ENCODE measurements at places on chromosomes 3 and 15.

DNA sequence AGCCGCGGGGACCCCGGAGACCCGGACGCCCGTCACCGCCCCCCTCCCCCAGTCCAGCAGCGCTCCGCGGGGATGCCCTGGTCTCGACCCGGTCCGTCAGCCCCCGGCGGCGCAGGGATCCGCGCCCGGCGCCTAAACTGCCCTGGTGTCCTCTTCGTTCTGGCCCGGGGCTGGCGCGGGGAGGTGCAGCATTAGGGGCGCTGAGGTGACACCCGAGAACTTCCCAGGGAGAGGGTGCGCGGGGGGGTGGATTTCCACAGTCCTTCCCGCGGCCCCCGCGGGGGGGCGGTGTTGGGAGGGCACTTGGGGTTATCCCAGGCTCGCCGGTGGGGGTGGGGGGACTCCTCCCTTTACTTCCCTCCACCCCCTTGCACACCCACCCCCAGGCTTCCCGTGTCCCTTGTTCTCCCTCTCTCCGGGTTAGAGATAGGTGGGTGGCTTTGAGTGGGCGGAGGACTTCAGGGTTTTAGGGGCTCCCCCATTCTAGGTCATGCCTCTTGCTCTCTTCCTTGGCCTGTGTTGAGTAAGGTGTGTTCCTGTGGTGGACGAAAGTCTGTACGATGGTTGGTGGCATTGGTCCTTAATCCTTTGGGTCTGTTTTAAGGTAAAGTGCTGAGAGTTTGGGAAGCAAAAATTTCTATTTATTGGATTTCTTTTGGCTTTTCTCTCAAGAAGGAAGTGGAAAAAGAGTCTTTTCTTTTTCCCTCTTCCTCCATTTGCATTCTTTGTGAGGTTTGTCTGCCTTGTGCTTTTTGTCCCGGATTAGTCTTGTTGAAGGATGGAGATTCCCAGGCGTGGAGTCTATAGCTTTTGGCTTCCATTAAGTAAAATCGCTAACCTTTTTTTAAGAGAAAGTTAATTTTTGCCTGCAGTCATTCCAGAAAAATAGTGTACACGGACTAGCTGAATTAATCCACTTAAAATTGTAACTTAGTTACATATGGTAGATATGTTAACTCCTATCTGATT lies 811 bp downstream of the SKIL start:
- DNase-seq, result peak; percentile 66

DNA sequence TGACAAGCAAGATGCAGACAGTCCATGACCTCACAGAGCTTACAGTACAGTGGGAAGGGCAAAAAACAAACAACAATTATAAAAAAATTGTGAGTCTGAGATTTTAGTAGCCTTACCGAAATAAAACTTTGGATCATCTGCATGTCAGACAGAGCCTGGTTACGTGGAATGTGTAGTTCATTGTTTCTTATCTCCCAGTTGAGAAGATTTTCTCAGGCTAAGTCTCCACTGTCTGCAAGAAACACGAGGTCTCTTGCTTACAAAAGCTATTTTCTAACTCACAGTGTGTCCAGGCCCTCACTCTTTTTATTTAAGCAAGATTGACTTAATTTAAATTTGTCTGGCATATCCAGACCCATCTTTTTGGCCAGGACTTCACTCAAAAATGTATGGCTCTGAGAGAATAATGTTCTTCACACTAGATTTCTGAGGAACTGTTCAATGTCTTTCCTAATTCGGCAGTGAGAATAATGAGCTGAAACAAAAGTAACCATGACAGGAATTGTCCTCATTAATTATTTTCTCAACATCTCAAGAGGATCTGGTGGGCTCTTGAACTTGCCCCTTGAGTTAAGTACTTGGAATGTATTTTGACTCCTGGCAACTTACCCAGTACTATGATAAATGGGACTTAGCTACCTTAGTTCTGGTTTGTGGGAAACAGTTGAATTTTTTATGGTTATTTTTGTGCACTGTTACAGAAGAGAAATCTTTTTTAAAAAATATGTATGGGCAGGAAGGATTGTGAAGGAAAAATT lies 265.1 kb upstream of the COL8A1 start:
- DNase-seq, result no peak

GRCh38 chr3:165011557-165011956 lies 66.7 kb downstream of the SI start:
- DNase-seq, result no peak

DNA sequence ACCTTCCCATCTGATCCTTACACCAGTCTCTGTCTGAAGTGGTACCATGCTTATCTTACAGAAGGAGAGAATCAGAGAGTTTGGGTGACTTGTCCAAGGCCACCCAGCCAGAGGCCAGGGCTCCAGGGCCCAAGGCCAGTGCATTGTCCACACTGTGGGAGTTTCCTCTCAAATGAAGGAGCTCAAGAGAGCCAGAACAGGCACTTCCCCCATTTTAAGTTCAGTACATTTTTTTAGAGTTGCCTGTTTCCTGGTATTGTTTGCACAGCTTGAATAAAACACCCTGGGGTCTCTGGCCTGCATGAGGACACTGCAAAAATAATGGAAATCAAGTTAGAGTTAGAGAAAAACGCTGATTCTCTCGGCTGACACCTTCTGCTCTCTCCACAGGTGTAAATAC lies 284.0 kb downstream of the SQOR start:
- no peak for DNase-seq

- DNase-seq, result no peak
Measured at GRCh38 chr3:34301313-34301712, 502.9 kb downstream of the PDCD6IP start.

GRCh38 chr3:193859195-193859594 lies 266.2 kb downstream of the OPA1 start:
- DNase-seq, result no peak

- DNase-seq, result no peak
Measured at GRCh38 chr15:50880651-50881114, 27.8 kb upstream of the AP4E1 start.

- no peak for DNase-seq
Measured at GRCh38 chr3:159416856-159417255, 571.8 kb upstream of the IL12A start.

DNA sequence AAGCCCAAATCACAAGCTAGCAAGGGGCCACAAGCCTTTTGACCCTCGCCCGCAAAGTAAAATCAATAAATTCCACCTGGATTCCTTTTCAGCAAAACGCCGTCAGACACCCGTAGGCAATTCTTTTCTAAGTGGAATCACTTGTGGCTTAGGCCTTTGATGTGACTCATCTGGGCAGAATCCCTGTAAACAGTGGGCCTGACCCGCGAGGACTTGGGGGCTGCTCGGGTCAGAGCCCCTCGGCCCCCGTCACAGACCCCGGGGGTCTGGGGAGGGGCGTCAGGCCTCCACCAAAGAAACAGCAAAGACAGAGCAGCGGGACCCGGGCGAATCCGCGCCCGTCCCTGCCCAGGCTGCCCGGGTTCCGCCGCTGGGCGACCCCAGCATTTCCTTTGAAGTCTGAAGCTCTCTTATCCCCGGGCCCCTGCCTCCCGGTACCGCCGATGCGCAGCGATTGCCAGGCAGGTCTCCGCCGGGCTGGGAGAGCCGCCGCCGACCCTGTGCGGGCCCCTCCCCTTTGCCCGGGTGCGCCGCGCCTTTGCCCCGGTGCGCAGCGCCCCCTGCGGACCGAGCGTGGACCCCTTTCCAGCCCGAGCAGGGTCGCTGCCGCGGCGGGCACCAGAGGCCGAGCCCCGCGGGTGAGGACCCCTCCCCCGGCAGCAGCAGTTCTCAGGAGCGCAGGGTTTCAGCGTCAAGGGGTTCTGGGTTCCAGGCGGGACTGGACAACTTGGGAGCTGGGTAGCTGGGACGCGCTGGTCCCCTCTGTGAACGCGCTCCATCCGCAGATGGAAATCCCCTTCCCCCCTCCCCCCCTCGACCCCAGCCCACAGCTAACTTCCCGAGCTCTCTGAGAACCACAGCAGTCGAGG lies 178.3 kb downstream of the UACA start:
- peak; percentile 7 for DNase-seq

- DNase-seq, result no peak
Measured at GRCh38 chr3:31247850-31248562, 284.7 kb upstream of the STT3B start.

- no peak for DNase-seq
Measured at GRCh38 chr15:68833700-68834331, 13.1 kb upstream of the ANP32A start.

DNA sequence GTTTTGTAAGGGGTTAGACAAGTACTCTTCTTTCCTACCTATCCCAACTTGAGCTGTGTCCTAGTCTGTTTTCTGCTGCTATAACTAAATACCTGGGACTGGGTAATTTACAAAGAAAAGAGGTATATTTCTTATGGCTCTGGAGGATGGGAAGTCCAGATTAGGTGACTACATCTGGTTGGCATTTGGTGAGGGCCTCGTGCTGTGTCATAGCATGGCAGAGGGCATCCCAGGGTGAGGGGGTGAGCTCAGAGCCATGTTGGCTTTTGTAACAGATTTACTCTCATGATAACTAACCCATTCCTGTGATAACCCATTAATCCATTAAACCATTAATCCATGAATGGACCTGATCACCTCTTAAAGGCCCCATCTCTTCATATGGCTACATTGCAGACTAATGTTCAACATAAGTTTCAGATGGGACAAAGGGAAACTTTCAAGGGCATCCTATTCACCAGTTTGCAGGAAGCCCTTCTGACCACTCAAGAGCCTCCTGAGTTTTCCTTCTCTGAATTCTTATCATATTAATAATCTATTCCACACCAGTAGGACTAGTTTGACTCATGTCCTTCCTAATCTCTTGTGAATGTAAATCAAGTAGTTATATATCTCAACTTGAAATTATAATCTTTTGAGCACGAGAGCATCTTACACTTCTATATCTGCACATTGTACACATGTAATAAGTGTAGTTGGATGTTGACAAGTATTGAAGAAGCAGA lies 185.7 kb upstream of the ZPLD1 start:
- DNase-seq, result no peak

GRCh38 chr3:126414406-126414805 lies 19.7 kb downstream of the CFAP100 start:
- no peak for DNase-seq

DNA sequence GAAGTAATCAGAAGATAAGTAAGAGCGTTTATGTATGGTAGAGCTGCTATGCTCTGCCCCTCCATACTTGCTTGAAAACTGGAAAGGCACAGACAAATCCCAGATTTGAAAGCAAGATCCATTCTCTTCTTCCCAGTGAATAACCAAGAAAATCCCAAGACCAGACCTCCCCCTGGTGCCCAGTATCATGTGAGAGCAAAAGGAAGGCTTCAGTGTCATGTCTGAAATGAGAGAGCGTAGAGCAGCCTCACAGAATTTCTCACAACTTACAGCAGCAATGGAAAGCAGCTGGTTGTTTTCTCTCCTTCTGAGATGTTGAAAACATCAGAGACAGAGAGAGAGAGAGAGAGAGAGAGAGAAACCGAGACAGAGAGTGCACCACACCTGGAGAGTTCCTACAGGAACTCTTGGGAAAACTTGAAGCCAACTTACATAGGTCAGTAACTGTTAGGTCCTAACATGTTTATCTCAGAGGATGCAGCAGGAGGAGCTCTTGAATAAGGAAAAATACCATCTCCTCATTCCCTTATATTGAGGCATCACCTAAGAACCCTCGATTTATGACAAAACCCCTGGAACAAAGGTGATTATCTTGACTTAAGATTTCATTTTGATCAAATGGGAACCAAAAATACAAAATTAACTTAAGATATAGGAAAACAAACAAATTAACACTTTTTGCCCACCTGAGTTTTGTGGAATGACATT lies 273.3 kb downstream of the NSUN3 start:
- no peak for DNase-seq

- no peak for DNase-seq
Measured at GRCh38 chr15:71055461-71055860, 59.8 kb upstream of the THSD4 start.

GRCh38 chr15:70795311-70795665 lies 31.9 kb upstream of the UACA start:
- DNase-seq, result no peak

DNA sequence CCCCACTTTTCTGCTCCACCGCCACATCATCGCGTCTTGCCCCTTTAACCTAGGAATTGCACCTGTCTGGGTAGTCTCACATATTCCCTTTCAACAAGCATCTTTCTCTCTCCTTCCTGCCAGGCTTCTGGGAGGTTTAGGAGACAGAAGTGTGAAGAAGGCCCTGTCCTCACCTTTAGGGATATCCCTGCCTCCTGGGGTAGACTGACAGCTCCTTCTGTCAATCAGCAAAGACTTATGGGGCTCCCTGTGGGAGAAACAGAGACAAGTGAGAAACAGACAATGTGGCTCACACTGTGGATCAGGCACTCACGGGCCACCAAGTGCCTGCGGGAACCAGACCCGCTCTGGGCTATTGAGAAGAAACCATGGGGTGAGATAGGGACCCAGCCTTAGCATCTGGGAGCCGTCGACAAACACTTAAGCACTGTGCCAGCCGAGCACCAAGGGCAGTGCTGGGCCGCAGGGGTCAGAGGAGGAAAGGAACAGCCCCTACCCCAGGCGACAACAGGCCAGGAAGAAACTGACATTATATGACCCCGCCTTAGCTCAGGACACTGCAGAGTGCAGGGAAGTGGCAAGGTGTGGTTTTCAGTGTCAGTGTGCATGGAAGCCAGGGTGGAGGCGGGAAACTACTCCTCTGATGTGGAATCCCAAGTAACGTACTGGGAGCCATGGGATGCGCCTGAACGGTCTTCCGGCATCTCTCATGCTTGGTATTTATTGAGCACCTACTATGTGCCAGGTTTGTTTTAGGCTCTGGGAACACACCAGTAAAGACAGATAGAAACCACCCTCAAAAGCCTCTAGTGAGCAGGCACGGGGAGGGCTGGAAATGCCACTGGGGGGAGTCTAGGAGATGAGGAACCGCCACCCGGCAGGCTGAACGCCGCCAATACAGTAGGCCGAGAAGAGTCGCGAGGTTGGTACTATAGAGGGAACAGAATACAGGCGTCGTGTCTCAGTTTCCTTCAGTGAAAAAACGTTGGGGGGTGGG lies 1.8 kb downstream of the EFCC1 start:
- DNase-seq, result no peak

- no peak for DNase-seq
Measured at GRCh38 chr3:112685956-112686799, 45.2 kb upstream of the CCDC80 start.

DNA sequence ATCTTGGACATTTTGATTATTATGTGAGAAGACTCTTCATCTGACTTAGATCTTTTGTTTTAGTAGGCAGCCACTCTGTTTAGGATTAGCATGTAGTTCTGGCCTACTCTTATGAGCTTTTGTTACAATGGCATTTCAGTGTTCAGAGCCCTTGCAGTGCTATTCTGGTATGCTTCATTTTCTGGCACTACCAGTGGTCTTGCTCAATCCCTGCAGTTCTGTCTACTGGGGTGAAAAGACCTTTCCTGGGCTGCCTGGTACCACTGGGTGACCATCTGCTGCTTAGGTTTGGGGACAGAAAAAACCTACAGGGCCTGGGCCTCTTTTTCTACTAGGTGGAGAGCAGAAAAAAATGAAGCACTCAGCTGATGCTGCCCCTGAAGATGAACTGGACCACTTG lies 42.5 kb downstream of the IL16 start:
- DNase-seq, result no peak

GRCh38 chr3:111725706-111726105 lies 130.6 kb upstream of the ZBED2 start:
- DNase-seq, result no peak

Measured in activated effector memory CD4-positive, alpha-beta T cell treated with Interleukin-2 at 50 U/mL for 16 hours (primary cell).